ENCODE measurements at places on chromosomes 3 and 15.

- DNase-seq, result no peak
These were observed 16.2 kb downstream of the CEP152 start for GRCh38 chr15:48794697-48795134.

DNA sequence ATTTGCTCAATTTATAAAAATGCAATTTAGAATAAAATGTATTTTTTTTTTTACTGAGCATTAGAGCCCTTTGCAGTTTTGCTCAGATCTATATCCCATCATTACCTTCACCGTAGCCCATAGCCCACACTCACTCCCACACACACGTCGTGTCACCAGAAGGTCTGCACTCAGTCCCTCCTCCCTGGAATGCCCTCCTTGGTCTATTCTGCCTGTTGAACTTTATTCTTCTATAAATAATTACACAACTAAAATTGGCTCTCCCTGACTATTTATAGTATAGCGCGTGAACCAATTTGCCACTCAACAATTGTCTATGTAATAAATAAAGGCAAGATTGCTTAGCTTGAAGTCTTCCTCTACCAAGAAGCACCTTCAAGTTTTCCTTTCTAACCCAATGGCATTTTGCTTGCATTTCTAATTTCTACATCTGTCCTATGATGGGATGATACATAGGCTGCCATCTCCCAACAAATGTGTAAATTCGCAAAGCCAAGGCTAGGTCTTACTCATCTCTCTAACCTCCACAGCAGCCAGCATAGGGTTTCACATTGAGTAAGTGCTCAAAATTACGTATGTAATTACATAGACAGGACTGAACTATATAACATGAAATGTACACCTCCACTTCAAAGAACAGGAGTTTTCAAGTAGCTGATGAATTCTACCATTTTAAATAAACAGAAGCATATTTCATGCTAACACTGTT lies 172.0 kb upstream of the HES1 start:
- no peak for DNase-seq

GRCh38 chr3:112090887-112091586 lies 4.8 kb downstream of the C3orf52 start:
- DNase-seq, result no peak

- no peak for DNase-seq
These were observed 70.3 kb downstream of the LYSMD4 start for GRCh38 chr15:99662903-99663302.

- DNase-seq, result no peak
These were observed 29.3 kb downstream of the SHQ1 start for GRCh38 chr3:72818905-72819304.

DNA sequence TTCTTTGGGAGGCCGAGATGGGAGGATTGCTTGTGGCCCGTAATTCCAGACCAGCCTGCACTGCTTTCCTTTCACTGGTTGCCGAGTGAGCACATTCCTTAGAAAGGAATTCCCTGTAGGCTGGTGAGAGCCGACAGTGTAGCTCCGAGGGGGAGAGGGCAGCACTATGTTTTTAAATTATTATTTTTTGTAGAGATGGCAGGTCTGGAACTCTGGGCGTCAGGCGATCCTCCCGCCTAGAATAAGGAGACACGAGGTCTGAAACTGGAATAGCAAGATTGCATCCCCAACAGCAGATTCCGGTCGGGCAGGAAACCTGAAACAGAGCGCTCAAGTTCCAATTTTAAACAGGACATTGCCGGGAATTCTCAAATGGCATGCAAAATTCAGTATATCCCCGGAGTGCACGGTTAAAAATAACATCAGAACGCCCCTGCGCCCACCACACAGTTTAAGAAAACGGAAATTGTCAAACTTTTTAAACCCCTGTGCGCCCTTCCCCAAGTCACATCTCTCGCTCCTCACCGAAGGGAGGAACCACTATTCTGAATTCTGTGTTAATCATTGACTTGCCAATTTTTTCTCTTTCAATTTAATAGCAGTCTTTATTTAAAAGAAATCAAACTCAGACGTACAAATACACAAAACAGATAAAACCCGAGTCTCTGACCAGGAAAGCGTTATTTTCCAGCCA lies 643 bp upstream of the RNU5B-1 start:
- no peak for DNase-seq

DNA sequence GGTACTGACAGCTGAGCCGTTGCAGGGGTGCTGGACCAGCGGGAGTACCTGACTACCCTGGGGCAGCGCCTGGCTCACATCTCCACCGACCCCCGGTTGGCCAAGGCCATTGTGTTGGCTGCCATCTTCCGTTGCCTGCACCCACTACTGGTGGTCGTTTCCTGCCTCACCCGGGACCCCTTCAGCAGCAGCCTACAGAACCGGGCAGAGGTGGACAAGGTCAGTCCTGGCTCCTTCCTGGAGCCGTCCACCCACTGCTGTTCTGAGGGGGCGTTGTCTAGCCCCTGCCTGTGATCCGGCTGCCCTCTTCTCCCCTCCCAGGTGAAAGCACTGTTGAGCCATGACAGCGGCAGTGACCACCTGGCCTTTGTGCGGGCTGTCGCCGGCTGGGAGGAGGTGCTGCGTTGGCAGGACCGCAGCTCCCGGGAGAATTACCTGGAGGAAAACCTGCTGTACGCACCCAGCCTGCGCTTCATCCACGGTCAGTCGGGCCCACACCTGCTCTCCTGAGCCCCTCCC lies 45.7 kb downstream of the DHX30 start:
- DNase-seq, result no peak

- no peak for DNase-seq
These were observed 961.0 kb upstream of the CFAP20DC start for GRCh38 chr3:60010781-60011180.

DNA sequence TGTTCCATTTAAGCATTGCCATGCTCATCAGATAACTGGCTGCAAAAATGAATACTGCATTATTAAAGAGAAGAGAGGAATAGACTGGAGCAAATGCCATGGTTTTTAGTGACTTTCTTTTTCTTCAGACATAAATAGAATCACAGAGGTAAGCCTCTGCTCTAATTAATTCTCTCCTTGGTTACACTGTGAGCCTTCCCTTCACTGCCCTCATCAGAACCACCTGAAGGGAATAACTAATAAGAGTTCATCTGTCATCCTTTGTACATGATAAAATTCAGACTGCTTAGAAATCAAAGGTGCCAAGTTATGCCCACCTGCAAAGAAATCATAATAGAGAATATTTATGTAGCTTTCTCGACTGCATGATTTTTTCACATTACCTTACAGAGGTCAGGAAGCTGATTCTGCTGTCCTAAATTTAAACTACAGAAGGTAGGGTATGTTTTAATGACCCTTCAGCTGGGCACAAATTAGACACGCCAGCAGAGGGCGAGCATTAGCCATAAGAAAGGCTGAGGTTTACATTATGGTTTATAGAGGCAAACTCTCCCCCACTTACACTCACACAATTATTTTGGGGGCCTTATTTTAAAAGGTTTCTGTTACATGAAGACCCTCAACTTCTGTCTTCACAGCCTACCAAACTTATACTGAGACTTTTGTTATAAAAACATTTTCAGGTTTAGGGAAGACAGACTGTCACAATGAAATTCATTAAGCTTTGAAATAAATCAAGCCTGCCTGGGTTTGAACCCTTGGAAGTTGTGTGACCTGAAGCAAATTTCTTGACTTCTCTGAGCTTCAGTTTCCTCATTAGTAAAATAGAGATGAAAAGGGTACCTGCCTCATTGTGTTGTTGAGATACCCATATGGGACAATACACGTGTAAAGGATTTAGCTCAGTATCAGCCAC lies 15.3 kb upstream of the UNC13C start:
- no peak for DNase-seq

- DNase-seq, result no peak
These were observed 209.0 kb downstream of the SLCO3A1 start for GRCh38 chr15:92062505-92062904.

DNA sequence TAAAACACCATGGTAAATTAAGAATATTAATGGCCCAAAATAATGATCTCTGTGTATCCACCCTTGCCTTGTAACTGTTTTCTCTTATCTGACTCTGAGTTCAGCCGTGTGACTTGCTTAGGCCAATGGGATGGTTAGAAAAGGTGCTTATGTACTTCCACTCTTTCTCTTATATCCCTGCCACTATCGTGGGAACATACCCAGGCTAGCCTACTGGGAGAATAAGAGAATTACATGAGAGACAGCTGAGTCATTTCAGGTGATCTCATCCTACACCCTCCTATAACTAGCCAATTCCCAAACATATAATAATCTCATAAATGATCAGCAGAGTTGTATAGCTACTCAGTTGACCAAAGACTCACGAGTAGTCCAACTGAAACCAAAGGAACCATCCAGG lies 98.3 kb upstream of the ABI3BP start:
- DNase-seq, result no peak

GRCh38 chr3:48593337-48593736 lies 1.8 kb downstream of the COL7A1 start:
- no peak for DNase-seq

GRCh38 chr3:173630849-173631248 lies 233.3 kb downstream of the NLGN1 start:
- no peak for DNase-seq

DNA sequence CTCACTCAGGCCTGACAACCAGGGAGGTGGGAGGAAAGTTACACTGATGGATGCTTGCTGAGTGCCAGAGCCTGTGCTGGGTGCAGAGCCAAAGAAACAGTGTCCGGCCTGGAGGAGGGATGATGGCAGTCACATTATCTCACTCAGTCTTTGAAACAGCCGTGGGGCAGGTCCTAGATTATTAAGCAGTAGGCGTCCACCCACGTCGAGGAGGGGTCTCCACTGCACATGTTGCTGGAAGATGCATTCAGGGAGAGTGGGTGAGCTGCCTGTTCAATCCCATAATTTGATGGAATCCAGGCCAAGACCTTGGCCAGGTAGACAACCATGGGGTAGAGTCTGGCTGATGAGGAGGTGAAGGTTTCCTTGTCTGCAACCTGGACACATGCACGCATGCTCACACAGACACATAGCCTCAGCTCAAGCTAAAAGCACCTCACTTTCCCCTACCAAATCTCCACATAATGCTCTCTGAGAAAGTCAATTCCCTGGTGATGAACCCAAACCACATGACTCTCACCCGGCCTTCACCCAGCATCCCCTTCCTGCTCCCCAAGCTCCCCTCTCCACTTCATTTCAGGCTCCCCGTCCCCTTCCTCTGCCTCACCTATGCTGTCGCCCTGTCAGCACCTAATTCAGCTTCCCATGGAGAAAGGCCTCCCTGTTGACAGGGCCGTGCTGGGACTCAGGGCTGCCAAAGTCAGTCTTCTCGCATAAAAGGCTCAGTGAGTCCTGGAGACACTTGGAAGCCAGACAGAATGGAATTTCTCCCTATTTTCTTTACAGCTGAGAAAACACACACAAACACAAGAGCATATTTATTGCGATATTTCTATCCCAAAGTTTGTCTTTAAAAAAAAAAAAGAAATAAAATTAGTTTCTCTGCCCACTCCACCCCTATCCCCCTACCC lies 29.8 kb downstream of the ACAN start:
- DNase-seq, result no peak

GRCh38 chr3:6860149-6860953 lies 564 bp upstream of the GRM7 start:
- DNase-seq, result no peak

Measured in stimulated activated CD4-positive, alpha-beta T cell treated with anti-CD3 and anti-CD28 coated beads, Interleukin-1b, Interleukin-23, amount 100 ng/mL, for 24 hours (primary cell).